ENCODE measurements at places on chromosomes 5 and 9.

GRCh38 chr9:36728651-36729520, 156.2 kb downstream of the MELK start:
- peak; percentile 51 for DNase-seq

DNA sequence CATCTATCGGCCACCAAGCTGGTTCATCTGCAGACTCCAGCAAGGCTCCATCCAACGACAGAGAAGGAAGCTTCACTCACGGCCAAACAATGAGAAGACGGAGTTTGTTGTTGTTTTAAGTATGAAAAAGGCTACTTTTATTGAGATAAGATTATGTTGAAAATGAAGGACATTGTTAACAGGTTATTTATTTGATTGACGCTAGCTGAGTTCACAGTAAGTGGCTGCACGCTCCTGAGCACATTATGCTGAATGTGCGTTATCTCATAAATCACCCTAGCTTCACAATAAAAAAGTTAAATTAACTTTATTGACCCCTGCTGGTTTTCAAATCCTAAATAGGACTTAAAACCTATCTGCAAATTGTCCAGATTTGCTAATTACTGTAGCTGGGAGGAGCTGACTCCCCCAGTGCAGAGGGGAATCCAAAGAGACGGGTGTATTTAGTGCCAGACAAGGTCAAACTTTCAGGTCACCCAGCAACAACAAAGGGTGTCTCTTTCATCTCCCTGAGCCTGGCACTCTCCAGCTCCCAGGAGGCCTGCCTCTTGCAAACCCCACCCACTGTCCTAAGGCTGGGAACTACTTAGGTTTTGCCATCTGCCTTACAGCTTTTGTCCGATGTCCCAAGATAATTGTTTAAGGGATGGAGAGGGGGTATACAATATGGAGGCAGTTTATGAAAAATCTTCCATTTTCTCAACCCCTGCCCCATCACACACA, 129.2 kb downstream of the ZDHHC21 start:
- no peak for DNase-seq

- DNase-seq: no peak
Observed at GRCh38 chr5:59161221-59162105, 578.6 kb downstream of the RAB3C start.

GRCh38 chr9:36191290-36191645, 547 bp downstream of the CLTA start:
- peak; percentile 41 for DNase-seq

- DNase-seq: no peak
Observed at GRCh38 chr9:23663946-23664345, 162.1 kb downstream of the ELAVL2 start.

DNA sequence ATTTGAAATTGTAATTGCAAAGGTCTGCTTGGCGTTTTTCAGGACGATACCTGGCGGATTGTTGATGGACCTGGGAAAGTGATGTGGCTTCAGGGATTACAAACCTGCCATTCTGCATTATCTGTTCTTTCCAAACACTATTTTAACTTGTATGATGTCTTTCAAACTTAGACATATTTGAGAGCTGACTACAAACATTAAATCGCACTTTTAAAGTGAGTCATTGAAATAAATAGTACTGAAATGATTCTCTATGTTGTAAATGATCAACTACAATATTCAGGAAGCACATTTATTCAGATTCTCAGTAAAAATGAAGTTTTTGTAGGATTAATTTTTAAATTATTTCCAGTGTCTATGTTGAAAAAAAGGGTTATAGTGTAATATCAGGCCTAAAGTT, 32.3 kb upstream of the TMEM171 start:
- DNase-seq: no peak

DNA sequence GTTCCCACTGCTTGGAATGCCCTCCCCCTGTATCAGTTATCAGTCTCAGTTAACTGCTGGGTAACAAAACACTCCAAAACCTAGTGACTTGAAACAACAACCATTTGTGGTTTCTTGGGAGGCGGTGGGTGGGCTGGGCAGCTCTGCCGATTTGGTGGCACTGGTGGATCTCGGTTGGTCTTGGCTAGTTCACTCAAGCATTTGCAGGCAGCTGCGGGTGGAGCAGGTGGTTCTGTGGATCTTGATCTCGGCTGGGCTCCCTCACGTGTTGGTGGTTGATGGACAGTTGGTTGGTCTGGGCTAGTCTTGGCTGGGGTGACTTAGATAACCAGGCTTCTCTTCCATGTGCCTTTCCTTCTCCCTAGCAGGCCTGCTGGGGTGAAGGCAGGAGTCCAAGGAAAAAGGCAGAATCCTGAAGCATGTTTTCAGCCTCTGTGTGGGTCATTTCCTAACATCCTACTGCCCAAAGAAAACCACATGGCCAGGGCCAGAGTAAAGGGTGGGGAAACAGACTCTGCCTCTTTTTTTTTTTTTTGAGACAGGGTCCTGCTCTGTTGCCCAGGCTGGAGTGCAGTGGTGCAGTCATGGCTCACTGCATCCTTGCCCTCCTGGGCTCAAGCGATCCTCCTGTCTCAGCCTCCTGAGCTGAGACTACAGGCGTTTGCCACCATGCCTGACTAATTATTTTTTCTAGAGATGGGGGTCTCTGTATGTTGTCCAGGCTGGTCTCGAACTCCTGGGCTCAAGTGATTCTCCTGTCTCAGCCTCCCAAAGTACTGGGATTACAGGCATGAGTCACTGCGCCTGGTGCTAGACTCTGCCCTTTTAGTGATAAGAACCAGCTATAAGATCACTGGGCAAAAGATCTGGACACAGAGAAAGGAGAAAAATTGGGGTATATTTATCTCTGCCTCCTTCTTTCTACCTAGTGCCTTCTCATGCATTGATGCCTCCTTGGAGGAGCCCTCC, 183.7 kb downstream of the RGS3 start:
- no peak for DNase-seq

- DNase-seq: no peak
Observed at GRCh38 chr5:145948921-145949320, 12.5 kb downstream of the SH3RF2 start.

DNA sequence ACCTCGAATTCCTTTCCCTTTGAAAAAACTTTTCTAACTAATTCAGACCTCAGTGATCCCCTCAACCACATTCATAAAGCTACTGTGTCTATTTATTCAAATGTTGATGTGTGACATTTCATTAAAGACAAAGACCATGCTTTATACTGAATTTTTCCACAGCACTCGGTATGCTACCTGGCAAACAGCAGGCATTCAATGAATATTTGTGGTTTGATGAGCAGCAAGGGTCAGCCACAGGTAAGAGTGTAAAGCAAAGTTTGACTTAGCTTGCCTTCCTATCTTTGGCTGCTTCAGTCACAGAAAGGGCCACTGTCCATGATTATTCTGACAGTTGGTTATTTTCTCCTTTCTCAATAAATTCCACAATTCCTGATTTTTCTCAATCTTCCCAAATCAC, 5.1 kb upstream of the CDC42SE2 start:
- DNase-seq: no peak

GRCh38 chr5:88862547-88863175, 20.3 kb downstream of the MEF2C start:
- no peak for DNase-seq

- no peak for DNase-seq
Observed at GRCh38 chr5:126516852-126517251, 78.2 kb downstream of the ALDH7A1 start.

DNA sequence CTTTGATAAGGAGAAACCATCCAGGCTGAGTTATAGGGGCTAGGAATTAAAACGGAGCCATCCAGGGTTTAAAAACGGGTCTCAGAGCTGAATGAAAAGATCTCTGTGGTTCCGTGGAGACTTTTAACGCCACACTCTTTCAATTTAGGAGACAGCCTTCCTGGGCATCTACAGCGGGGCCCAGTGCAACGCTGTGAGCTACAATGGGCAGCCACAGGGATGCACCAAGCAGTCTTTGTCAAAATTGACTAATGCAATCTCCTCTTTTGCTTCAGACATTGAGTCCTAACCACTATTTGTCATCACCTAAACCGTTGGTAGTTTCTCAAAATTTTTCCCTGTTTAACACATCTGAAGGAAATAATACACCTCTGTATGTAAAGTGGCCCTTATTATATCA, 96.6 kb upstream of the ABCA1 start:
- DNase-seq: no peak

- DNase-seq: no peak
Observed at GRCh38 chr5:171614971-171615653, 170.5 kb upstream of the SMIM23 start.

DNA sequence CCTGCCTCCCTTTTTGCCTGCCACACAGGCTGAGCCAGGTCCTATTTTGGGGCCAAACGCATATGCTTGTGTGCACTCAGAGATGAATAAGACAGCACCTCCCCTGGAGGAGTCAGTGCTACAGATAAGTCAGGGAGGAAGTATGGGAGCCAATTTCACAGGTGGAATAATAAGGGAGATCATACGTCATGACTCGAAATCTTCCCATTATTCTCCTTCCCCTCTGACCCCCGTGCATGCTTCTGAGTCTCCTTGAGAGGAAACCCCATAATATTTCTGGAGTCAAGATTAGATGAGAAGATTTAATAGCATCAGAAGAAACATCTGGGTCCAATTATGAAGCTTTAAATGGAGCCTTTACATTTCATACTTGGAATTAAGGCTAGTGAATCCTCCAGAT, 15.1 kb upstream of the ZCCHC7 start:
- DNase-seq: no peak

GRCh38 chr9:80020056-80020455, 448.3 kb downstream of the TLE4 start:
- DNase-seq: no peak

Measured in activated T-cell treated with anti-CD3 and anti-CD28 coated beads for 1 hour (primary cell).